ENCODE measurements at places on chromosomes 11 and 22. TPM values are rescaled to one million over a fixed set of nuclear protein-coding genes. Genes with fewer than 3 reads are reported as not detected.

GGTLC3 gene
- not detected for total RNA-seq

PNPLA5 gene
- not detected for total RNA-seq

TIMM8B gene
- 27.5 TPM for total RNA-seq

DAGLA gene
- 4.2 TPM for total RNA-seq

GUCY1A2 gene
- 1.1 TPM for total RNA-seq

DMC1 gene
- 1.3 TPM for total RNA-seq

FGF19 gene
- not detected for total RNA-seq

FBLN1 gene
- 335 TPM for total RNA-seq

OR10D3 gene
- not detected for total RNA-seq

RFPL1 gene
- not detected for total RNA-seq

PLA2G3 gene
- total RNA-seq: 0.09 TPM

NOX4 gene
- total RNA-seq: 2.5 TPM

OR10G6 gene
- total RNA-seq: not detected

VSIG10L2 gene
- not detected for total RNA-seq

AIFM3 gene
- 0.45 TPM for total RNA-seq

SPI1 gene
- total RNA-seq: not detected

TEAD1 gene
- 131 TPM for total RNA-seq

ZNF214 gene
- 2.9 TPM for total RNA-seq

TCN1 gene
- total RNA-seq: not detected

SLC35F2 gene
- 9.9 TPM for total RNA-seq

SMTNL1 gene
- not detected for total RNA-seq

Measured in fibroblast of the aortic adventitia (primary cell).